ENCODE measurements at places on chromosomes 7 and 10. TPM values are rescaled to one million over a fixed set of nuclear protein-coding genes. Genes with fewer than 3 reads are reported as not detected.

GRCh38 chr10:44010873-44011602 is 362.4 kb upstream of the ZNF32 start:
- peaks cover 2% of the 10 kb centered on the region for H3K4me1 ChIP-seq
- H3K27me3 ChIP-seq, result no peaks in the 10 kb centered on the region
- H3K27ac ChIP-seq, result no peak overlapping the region
- no peak for DNase-seq
- H3K4me3 ChIP-seq, result no peak overlapping the region
- no peaks in the 10 kb centered on the region for H3K36me3 ChIP-seq

GRCh38 chr7:139820089-139820488 is 9.0 kb upstream of the TBXAS1 start:
- DNase-seq, result no peak
- no peaks in the 10 kb centered on the region for H3K36me3 ChIP-seq
- H3K27ac ChIP-seq, result no peak overlapping the region
- no peak overlapping the region for H3K4me3 ChIP-seq
- no peaks in the 10 kb centered on the region for H3K27me3 ChIP-seq

- H3K36me3 ChIP-seq, result no peaks in the 10 kb centered on the region
- no peaks in the 10 kb centered on the region for H3K4me1 ChIP-seq
- H3K4me3 ChIP-seq, result no peak overlapping the region
- no peak for DNase-seq
These were observed 1077.3 kb downstream of the SORCS3 start for GRCh38 chr10:105718207-105718995.

The PTPRE gene
- 117 TPM for total RNA-seq

The ZNF804B gene
- not detected for total RNA-seq

The SYT15 gene
- total RNA-seq, result 0.77 TPM

GRCh38 chr7:114264023-114264422 is 150.6 kb upstream of the FOXP2 start:
- no peaks in the 10 kb centered on the region for H3K36me3 ChIP-seq
- H3K4me1 ChIP-seq, result peaks cover 7% of the 10 kb centered on the region
- DNase-seq, result no peak
- H3K27me3 ChIP-seq, result peaks cover 2% of the 10 kb centered on the region
- H3K4me3 ChIP-seq, result no peak overlapping the region

GRCh38 chr7:111919631-111920179 is 286.5 kb downstream of the DOCK4 start:
- DNase-seq, result no peak
- peaks cover 14% of the 10 kb centered on the region for H3K4me1 ChIP-seq
- peak overlapping the region; percentile 16 for H3K27ac ChIP-seq
- H3K4me3 ChIP-seq, result no peak overlapping the region
- H3K27me3 ChIP-seq, result peaks cover 2% of the 10 kb centered on the region

The WIPF3 gene
- 1.5 TPM for total RNA-seq

- DNase-seq, result no peak
- H3K36me3 ChIP-seq, result no peaks in the 10 kb centered on the region
- H3K4me1 ChIP-seq, result peaks cover 3% of the 10 kb centered on the region
- H3K27me3 ChIP-seq, result no peaks in the 10 kb centered on the region
These were observed 1.5 kb downstream of the IFIT1 start for GRCh38 chr10:89393898-89394297.

- DNase-seq, result peak; percentile 57
- peaks cover 3% of the 10 kb centered on the region for H3K36me3 ChIP-seq
- no peak overlapping the region for H3K27ac ChIP-seq
- peaks cover 16% of the 10 kb centered on the region for H3K4me1 ChIP-seq
- H3K27me3 ChIP-seq, result peaks cover 2% of the 10 kb centered on the region
- no peak overlapping the region for H3K4me3 ChIP-seq
These were observed 19.6 kb upstream of the GPR37 start for GRCh38 chr7:124784879-124785818.

- H3K36me3 ChIP-seq, result peaks cover 5% of the 10 kb centered on the region
- H3K27me3 ChIP-seq, result no peaks in the 10 kb centered on the region
- no peak overlapping the region for H3K4me3 ChIP-seq
- H3K27ac ChIP-seq, result no peak overlapping the region
- H3K4me1 ChIP-seq, result no peaks in the 10 kb centered on the region
These were observed 63.8 kb downstream of the ATAD1 start for GRCh38 chr10:87753995-87754866.

GRCh38 chr10:31587691-31588090 is 268.7 kb downstream of the ZEB1 start:
- H3K27me3 ChIP-seq, result no peaks in the 10 kb centered on the region
- H3K4me3 ChIP-seq, result no peak overlapping the region
- no peak for DNase-seq
- H3K4me1 ChIP-seq, result peaks cover 5% of the 10 kb centered on the region

- no peaks in the 10 kb centered on the region for H3K27me3 ChIP-seq
- no peak overlapping the region for H3K4me3 ChIP-seq
- DNase-seq, result peak; percentile 31
- no peak overlapping the region for H3K27ac ChIP-seq
- H3K4me1 ChIP-seq, result peaks cover under 1% of the 10 kb centered on the region
- no peaks in the 10 kb centered on the region for H3K36me3 ChIP-seq
These were observed 4.8 kb upstream of the POLR1F start for GRCh38 chr7:19713676-19714075.

DNA sequence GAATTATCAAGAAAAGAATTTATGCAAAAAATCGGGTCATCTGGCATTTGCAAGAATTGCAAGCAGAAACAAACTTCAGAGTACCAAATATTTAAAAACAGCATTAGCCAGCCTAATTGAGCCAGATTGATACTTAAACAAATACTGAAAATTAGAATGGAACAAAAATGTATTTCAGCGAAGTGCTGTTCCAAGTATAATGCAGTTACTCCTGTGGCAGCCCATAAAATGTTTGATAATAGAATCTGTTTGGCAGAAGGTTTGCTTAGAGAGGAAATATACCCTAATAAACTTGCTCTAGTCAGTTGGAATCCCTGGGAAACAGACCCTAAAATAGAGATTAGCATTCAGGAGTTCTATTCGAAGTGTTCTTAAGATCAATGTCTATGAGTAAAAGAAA is 835.1 kb upstream of the MBL2 start:
- H3K27ac ChIP-seq, result no peak overlapping the region
- H3K4me1 ChIP-seq, result no peaks in the 10 kb centered on the region
- H3K36me3 ChIP-seq, result no peaks in the 10 kb centered on the region
- no peak overlapping the region for H3K4me3 ChIP-seq
- DNase-seq, result no peak
- no peaks in the 10 kb centered on the region for H3K27me3 ChIP-seq

GRCh38 chr10:69573056-69573806 is at the start of gene NEUROG3:
TSS of gene NEUROG3 (minus strand) at chr10:69573422. CDS start at chr10:69573043, 379 bp downstream.
- H3K36me3 ChIP-seq, result no peaks in the 10 kb centered on the region
- peak; percentile 59 for DNase-seq
- no peak within 1 kb of the TSS for H3K27ac ChIP-seq
- peaks cover 37% of the 10 kb centered on the region for H3K27me3 ChIP-seq

GRCh38 chr10:2263561-2263960 is 526.2 kb upstream of the ADARB2 start:
- no peak overlapping the region for H3K27ac ChIP-seq
- H3K36me3 ChIP-seq, result no peaks in the 10 kb centered on the region
- DNase-seq, result no peak
- no peak overlapping the region for H3K4me3 ChIP-seq

DNA sequence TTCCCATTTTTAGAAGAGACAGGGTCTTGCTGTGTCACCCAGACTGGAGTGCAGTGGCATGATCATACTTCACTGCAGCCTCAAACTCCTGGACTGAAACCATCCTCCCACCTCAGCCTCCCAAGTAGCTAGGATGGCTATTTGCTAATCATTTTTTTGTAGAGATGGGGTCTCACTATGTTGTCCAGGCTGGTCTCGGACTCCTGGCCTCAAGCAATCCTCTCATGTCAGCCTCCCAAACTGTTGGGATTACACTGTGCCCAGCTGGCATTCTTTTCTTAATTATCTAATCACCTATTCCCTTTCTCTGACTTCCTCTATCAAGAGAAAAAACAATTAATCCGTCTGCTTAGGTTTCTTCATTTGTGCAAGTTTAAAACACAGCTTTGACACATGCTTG is 172.5 kb upstream of the TRIM24 start:
- H3K27me3 ChIP-seq, result no peaks in the 10 kb centered on the region
- H3K36me3 ChIP-seq, result peaks cover 10% of the 10 kb centered on the region
- no peak for DNase-seq
- H3K4me1 ChIP-seq, result no peaks in the 10 kb centered on the region
- no peak overlapping the region for H3K27ac ChIP-seq
